HS-27A (cell line): ENCODE measurements at places on chromosomes 16 and 17.

GRCh38 chr17:8421571-8421970, 14.1 kb upstream of the NDEL1 start:
- DNase-seq, result no peak

- no peak for DNase-seq
Measured at GRCh38 chr16:56337131-56337857, 88.1 kb downstream of the AMFR start.

DNA sequence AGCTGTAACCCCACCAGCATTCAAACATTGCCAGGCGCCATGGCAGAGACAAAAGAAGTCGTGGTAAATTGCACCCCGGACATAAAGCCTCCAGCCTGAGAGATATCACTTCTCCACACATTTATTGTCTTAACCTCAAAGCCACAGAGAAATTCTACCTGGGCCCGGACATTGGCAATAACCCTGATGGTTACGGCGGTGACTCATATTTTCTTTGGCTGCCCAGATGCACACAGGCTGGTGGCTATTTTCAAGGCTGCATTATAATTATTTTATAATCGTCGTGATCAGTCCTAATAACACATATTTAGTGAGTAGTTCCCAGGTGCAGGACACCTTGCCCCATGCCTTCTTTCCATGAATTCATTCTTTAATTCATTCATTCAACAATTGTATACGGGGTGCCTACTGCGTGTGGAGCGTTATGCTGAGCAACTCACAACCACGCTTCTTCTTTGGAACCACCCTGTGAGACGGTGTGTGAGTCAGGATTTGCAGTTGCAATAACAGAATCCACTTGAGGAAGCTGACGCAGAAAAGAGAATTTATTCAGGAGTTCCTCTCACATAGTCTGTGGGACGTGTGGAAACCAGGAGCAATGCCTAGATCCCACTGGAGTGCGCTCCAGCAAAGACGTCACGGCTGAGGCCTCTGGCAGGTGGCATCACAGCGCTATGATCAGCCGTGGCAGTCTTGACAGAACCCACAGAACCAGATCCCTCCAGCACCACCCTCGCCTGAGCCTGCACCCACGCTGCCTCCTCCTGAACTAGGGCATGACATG, 245.7 kb downstream of the FOXL1 start:
- peak; percentile 74 for DNase-seq

DNA sequence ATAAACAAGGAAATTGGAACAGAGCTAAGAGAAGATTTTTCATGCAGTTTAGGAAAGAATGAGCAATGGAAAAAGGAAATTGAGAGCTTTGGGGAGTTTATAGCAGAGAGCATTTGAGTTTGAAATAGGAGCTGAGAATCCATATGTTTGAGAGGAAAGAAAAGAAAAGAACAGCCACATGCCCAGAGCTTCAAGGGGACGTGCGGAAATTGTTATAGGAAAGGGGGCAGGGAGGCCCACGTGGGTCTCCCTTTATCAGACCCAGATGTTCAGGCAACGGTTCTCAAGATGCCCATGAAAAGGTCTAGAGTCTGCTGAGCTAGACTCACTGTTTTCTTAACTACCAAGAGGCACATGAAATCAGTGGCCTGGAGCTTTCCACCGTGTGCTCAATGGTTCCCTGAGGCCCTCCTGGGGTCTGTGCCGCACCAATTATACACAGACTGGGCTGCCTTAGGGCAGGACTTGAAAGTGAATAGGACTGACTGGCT, 31.2 kb downstream of the CHD9 start:
- no peak for DNase-seq

- DNase-seq, result peak; percentile 69
Measured at GRCh38 chr17:15377200-15377599, 35.8 kb upstream of the TEKT3 start.

DNA sequence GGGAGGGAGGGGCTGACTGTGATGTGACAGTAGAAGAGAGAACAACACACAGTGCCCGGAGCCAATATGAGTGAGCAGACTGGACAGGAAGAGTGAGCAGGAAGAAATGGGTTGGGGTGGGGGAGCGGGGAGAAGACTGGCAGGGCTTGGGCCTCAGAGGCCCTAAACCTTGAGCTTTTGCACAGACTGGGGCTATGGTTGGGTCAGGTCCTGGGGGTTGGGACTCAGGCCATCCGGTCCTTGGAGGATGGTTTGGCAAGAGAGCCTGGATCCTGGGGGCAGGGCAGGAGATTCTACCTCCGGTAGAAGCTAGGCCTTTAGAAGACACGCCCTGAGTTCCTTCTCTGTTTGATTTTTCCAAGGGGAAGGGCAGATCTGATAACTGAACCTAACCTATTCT, 1.1 kb downstream of the CAMTA2 start:
- no peak for DNase-seq

GRCh38 chr16:14564861-14565687, 65.0 kb downstream of the PARN start:
- DNase-seq, result no peak

DNA sequence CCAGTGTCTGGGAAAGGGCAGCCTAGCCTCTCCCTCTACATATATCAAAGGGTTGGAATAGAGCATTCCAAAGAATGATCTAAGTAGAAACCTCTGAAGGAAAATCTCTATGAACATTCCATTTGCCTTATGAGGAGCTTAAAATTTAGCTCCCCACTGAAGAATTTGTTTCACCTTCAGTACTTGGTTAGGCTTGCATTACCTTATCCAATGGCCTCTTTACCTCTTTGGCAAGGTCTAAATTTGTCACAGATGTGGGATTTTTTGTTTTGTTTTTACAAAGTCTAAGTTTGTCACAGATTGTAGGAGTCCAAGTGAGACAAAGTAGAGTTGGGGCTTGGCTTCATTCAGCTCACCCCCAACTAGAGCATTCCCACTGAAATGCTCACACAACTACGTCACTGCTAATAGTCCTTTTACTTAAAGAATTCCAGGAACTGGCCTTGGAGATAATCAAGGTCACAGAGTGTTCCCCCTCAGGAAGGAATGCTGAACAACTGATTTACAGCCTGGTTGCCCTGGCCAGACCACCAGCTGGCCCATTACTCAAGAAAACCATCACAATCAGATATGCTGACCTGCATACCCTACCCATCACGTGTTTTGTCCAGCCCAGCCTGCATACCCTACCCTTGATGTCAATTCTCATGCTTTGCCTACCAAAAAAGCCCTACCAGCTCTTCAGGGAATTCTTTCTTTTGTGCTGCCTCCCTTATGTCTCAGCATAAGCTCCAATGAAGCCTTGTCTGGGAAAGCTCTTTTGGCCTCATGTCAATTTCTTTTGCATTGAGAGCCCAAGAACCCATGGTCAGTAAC, 26.5 kb upstream of the PPM1D start:
- DNase-seq, result peak; percentile 86

GRCh38 chr17:35245196-35245486, 2.3 kb downstream of the SLFN5 start:
- no peak for DNase-seq

GRCh38 chr17:7203391-7203790, 16.2 kb downstream of the DLG4 start:
- DNase-seq, result no peak

- DNase-seq, result no peak
Measured at GRCh38 chr16:4019371-4019791, 96.9 kb downstream of the ADCY9 start.

DNA sequence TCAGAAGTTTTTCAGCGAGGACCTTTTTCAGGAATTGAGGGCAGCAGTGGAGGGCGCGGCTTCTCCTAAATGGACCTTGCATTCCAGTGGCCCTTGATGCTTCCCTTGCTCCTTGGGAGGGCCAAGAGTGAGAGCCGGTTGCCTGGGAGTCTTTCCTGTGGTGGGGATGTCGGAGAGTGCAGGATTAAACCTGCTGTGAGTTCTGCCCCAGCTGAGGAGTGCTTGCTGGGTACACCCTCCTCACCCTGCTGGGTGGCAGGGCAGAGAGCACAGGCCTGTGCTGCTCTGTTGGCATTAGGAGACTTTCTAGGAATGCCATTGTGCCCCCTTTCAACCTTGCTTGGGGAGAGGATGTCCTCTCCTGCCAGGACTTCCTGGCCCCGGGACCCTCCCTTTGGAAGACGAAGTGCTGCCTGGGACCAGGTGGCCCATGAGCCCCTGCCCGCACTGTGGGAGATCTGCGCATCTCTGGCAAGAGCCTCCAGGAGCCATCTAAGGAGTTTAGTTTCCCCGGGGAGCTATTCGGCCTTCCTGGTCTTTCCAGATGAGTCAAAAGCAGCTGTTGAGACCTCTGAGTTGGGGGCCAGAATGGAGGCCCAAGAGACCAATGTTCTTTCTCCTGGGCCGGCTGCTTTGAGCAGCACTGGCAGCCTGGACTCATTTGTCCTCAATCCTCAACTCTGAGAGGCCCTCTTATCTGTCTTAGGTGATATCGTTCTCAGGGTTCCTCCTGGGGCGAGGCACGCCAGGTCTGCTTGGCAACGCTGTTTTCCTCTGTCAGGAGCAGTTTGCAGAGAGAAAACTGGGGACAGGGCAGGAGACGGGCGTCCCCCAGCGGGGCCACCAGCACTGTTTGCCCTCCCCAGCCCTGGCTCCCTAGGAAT, 5.6 kb downstream of the LLGL2 start:
- no peak for DNase-seq

- DNase-seq, result no peak
Measured at GRCh38 chr17:81656118-81656743, at the start of gene PDE6G. TSS of gene PDE6G (minus strand) at chr17:81656542. CDS start at chr17:81653305, 3,237 bp downstream.

- no peak for DNase-seq
Measured at GRCh38 chr17:79609673-79610645, 892 bp downstream of the RBFOX3 start.

DNA sequence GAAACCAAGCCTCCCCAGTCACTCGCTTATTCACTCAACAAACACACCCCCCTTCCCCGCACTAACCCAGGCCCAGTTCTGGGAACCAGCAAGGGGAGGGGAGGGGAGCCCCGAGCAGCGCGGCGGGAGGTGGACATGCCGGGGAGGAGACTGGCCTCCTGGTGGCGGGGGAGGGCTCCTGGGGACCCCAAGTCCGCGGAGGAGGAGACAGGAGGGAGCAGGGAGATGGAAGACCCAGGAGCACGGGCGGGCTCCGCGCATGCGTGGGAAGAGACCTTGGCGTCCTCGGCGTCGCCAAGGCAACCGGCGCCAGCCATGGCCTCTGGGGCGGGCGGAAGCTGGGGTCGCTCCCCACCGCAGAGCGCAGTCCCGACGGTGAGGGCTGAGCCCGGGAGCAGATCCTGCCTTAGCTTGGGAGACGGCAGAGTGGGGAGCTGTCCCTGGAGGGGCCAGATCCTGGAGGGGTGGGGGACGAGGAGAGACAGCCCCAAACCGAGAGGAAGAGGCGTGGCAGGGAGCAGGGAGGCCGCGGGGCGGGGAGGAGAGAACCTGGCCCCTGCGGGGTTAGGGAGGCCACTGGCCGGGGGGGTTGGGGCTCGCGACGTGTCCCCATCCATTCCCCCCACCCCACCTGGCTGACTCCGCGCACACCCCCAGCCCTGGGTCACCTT, at the start of gene PRR29:
TSS of gene PRR29 (plus strand) at position 302 of the 671 bp plus-strand sequence. CDS start at position 316, 14 bp downstream.
- DNase-seq, result no peak

DNA sequence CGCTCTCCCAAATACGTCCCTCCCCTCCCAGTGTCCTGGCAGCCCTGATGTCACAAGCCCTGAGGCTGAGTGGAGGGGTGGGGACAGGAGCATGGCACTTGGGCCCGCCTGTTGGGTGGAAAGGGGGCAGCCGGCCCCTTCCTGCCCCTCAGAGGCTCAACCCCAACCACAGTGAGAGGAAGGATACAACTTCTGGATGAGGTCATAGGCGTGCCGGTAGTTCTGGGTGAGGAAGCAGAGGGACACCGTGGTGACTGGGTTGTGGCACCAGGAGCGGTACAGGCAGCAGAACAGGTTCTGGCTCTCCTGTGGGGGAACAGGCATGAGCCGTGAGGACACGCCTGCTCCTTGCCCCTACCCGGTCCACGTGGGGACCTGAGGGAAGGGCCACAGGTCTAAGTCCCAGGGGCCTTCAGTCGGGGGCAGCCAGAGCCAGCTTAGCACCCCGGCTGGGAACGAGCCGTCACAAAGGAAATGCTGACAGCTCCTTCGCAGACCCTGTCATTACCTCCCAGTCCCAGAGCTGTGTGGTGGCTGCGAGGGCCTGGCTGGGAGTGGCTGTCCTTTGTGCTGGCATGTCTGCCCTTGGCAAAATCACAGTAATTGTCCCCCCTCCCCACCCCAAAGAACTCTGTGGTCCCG, 11.2 kb upstream of the MTSS2 start:
- no peak for DNase-seq

GRCh38 chr17:75842963-75843576, 1.1 kb downstream of the UNC13D start:
- DNase-seq, result no peak

DNA sequence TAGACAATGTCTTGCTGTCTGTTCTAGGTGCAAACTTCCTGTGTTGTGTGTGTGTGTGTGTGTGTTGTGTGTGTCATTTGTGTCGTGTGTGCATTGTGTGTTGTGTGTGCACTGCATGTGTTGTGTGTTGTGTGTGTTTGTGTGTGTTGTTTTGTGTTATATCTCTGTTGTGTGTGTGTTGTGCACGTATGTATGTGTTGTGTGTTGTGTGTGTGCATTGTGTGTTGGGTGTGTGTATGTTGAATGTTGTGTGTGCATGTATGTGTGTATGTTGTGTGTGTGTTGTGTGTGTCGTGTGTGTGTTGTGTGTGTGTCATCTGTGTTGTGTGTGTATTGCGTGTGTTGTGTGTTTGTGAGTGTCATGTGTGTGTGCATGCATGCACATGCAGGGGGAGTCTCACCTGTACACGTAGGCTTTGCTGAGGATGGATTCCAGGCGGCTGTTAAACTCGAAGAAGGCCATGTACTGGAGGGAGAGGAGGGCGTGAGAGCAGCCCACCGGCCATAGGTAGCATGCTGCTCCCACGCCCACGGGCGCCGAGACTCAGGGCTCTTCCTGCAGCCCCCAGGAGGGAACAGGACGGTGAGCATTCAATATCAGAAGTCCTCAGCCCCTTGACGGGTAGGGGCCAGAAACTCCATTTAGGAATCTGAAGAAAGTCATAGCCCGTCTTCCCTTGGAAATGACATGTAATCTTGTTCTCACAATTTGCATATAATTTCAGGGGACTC, 58.2 kb downstream of the CNGB1 start:
- no peak for DNase-seq

DNA sequence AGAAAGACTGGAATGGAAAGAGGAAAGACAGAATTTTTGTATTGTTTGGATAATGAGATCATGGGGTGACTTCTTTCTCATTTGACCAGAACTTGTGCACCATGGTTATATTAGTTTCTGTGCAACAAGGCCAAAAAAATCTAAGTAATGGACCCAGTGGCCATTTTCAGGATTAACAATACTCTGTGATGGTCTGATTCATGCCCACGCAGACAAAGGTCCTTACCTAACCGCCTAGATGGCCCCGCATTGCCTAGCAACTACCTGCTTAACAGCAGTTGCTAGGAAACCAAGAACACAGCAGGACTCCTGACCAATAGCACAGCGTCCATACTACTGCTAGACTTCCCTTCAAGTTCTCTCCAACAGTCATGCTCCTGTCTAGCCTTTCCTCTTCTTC, 22.4 kb downstream of the MIS12 start:
- no peak for DNase-seq

DNA sequence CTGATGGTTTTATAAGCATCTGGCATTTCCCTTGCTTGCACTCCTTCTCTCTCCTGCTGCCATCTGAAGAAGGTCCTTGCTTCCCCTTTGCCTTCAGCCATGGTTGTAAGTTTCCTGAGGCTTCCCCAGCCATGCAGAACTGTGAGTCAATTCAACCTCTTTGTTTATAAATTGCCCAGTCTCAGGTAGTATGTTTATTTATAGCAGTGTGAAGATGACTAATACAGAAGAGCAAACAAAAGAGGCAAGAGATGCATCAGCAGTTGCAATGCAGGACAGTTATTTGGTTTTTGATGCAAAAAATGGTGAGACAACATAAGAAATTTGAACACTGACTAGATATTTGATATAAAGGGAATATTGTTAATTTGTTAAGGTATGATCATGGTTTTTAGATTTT, 16.8 kb downstream of the TMEM100 start:
- DNase-seq, result no peak

GRCh38 chr17:73939806-73940205, 263.7 kb upstream of the RPL38 start:
- no peak for DNase-seq
